ENCODE measurements at places on chromosomes 16 and 17.
A peak's percentile ranks its signal among the peaks of the same experiment; 100 is the strongest.

- no peak for DNase-seq
Measured at GRCh38 chr17:81814748-81815645, 11.0 kb downstream of the GCGR start.

DNA sequence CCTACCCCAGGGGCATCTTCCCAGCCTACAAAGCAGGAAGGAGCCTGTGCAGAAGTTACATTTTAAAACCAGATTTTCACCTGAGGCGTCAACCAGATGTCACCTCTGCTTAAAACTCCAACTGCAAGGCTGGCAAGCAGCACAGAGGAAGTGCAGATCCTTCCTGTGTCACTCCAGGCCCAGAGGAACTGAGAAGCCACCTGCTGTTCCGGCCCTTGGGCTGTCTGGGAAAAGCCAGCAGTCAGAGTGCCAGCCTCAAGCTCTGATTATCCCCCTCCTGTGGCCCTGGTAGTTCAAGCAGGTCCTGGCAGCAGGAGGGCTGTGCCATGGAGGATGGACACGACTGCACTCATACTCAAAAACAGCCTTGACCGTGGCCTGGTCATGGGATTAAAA lies 10.2 kb downstream of the POLR2C start:
- DNase-seq: no peak

DNA sequence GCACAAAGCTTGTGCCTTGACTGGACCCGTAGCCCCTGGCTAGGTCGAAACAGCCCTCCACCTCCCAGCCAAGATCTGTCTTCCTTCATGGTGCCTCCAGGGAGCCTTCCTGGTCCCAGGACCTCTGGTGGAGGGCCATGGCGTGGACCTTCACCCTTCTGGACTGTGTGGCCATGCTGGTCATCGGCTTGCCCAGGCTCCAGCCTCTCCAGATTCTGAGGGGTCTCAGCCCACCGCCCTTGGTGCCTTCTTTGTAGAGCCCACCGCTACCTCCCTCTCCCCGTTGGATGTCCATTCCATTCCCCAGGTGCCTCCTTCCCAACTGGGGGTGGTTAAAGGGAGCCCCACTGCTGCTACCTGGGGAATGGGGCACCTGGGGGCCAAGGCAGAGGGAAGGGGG lies 3.5 kb downstream of the CTRL start:
- no peak for DNase-seq

GRCh38 chr17:9120471-9120870 lies 99.2 kb downstream of the NTN1 start:
- no peak for DNase-seq

DNA sequence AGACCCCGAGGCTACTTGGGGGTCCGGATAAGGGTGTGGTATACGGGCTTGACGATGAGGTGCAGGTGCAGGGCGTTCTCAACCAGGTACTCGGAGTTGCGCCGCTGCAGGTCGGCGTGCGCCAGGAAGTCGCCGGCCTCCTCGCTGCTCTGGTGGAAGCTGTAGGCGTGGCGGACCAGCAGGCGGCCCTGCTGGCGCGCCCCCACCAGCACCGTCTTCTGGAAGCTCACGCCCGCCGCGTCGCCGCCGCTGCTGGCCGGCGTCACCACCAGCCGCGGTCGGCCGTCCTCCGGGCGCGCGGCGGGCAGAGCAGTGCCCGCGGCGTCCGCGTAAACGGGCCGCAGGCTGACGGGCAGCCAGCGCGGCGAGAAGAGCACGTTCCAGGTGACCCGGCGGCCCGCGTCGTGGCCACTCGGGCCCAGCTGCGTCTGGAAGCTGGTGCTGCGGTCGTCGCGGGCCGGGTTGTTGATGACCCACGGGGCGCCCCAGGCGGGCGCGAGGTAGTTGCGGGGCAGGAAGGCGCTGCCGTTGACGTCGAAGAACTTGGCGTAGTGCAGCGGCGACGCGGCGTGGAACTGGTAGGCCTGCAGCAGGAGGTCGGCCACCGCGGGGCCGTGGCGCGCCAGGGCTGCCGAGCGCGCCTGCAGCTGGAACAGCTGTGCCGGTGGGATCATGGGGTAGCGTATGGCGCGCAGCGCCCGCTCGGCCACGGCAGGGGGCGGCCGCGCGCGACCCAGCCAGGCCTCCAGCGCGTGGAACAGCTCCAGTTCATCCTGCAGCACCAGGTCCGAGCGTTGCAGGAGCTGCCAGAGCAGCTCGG lies 4.8 kb downstream of the BTBD17 start:
- DNase-seq: no peak

- no peak for DNase-seq
Measured at GRCh38 chr17:27318633-27319032, 24.7 kb downstream of the WSB1 start.

GRCh38 chr17:8225813-8226535 lies 15.6 kb upstream of the AURKB start:
- peak; percentile 38 for DNase-seq

DNA sequence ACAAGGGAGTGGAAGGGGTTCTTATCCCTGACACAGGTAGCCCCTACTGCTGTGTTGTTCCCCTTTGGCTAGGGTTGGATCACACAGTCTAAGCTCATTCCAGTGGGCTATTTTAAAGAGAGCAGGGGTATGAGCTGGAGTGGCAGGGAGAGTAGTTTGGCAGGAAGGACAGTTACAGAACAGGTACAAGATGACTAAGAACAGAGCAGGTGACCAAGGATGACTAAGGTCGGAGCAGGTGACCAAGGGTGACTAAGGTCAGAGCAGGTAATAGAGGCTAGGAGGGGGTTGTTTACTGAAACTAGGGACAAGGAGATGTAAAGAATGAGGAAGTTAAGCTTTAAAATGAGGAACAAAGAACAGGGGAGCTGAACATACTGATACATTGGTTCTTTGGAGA lies 58.8 kb downstream of the UTP18 start:
- no peak for DNase-seq

DNA sequence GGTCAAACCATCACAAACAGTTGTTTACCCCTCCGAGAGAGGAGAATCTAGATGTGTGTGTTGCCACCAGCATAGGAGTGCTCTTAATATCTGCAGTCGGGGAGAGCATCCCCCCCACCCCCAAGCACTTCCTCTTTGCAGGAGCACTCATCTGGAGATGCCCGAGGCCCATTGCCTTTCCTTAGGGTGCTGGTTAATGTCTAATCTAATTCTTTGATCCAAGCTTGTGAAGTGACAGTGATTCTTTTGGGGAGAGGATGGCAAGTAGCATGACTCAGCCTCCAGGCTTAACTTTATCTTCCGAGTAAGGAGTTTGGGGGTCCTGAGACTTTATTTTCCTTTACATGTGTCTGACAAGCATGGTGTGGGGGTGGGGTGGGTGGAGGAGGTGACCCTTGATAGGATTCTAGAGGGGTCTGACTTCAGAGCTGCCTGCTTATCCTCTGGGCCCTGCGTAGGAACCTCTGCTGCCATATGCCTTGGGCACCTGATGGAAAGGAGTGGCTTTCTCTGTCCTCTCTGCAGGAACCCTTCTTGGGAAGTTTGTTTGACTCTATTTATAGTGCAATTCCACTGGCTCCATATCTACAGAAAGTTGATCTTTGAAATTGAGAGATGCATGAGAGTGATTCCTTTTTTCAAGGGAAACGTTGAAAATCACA lies 207.1 kb downstream of the SPECC1 start:
- no peak for DNase-seq

- DNase-seq: no peak
Measured at GRCh38 chr16:86942151-86943051, 364.1 kb downstream of the FOXL1 start.

DNA sequence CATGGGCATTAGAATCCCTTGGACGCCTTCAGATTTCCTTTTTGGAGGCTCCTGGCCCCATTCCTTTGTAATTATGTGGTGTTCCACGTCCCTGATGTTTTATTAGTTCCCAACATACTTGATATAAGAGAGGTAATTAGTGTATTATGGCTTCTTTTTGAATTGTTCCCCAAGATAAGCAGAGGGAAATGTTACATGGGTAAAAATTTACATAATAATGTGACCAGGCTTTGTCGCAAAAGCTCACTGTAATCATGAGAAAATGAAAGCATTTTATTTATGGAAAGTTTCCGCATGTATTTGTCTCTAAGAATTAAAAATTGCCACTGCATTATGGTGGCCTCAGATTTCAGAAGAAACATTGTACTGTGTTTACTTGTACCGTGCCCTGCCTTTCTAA lies 177.8 kb downstream of the PRKCA start:
- no peak for DNase-seq

- DNase-seq: no peak
Measured at GRCh38 chr16:56848029-56848936, 16.7 kb upstream of the SLC12A3 start.

DNA sequence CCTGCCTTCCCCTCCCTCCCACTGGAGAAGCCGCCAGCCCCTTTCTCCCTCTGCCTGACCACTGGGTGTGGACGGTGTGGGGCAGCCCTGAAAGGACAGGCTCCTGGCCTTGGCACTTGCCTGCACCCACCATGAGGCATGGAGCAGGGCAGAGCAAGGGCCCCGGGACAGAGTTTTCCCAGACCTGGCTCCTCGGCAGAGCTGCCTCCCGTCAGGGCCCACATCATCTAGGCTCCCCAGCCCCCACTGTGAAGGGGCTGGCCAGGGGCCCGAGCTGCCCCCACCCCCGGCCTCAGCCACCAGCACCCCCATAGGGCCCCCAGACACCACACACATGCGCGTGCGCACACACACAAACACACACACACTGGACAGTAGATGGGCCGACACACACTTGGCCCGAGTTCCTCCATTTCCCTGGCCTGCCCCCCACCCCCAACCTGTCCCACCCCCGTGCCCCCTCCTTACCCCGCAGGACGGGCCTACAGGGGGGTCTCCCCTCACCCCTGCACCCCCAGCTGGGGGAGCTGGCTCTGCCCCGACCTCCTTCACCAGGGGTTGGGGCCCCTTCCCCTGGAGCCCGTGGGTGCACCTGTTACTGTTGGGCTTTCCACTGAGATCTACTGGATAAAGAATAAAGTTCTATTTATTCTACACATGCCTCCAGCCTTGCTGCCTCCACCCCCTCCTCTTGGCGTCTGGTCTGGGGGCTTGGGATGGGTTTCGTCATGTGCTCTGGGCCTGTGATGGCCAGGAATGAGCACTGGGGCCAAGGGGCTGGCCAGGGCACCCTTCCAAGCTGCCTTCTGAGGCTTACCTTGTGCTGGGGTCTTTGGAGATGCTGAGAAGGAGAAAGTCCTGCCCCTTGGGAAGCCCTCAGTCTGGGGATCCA lies 7.3 kb downstream of the GJD3 start:
- no peak for DNase-seq

- no peak for DNase-seq
Measured at GRCh38 chr16:57988929-57989328, 11.5 kb downstream of the ZNF319 start.

- no peak for DNase-seq
Measured at GRCh38 chr17:63495491-63495890, 18.6 kb downstream of the ACE start.

DNA sequence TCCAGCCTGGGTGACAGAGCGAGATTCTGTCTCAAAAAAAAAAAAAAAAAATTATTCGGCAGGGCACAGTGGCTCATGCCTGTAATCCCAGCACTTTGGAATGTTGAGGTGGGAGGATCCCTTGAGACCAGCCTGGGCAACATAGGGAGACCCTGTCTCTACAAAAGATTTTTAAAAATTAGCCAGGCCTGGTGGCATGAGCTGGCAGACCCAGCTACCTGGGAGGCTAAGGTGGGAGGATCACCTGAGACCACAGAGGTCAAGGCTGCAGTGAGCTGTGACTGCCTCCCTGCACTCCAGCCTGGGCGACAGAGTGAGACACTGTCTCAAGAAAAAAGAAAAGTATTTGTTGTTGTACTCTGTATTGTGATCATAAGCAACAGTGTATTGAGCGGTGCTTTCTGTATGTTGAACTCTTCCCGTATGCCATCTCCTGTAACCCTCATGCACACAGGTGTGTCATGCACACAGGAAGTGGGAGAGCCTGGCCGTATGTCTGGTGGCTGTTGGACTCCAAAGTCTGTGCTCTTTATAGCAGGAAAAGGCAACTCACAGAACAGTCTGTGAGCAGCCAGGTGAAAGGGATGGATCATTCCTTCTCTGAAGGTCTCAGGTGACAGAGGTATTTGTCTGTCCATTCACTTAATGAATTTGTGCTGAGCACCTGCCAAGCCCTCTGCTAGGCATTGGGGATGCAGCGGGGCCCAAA lies 17.1 kb downstream of the CDH1 start:
- no peak for DNase-seq

- peak; percentile 40 for DNase-seq
Measured at GRCh38 chr17:6421700-6422604, 13.0 kb downstream of the AIPL1 start.

DNA sequence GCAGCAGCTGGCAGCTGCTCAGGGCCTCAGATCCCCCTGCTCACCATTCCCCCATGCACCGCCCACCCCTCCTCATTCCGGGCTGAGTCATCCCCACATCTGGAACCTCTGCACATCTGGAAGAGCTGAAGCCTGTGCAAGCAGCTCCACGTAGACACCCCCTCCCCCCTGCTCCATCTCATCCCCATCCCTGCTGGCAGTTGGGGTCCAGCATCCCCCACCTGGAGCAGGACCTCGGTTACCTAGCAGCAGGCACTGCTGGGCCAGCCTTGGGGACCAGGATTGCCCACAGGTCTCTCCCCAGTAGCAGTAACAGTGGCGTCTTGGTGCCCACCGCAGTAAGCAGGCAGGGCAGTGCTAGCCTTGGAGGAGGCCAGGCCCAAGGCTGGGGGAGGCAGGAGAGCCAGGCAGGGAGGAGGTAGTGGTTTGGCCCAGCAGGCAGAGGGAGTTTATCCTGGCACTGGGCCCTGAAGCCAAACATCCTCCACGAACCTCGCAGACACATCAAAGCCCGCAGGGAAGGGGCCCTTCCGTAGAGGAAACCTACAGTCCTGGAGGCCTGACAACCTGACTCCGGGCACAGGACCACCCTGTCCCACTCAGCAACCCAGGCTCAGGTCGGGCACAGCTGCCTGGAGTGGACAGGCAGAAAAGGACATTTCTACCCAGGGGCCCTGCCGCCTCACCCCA lies 7.7 kb upstream of the TMEM92 start:
- DNase-seq: no peak

DNA sequence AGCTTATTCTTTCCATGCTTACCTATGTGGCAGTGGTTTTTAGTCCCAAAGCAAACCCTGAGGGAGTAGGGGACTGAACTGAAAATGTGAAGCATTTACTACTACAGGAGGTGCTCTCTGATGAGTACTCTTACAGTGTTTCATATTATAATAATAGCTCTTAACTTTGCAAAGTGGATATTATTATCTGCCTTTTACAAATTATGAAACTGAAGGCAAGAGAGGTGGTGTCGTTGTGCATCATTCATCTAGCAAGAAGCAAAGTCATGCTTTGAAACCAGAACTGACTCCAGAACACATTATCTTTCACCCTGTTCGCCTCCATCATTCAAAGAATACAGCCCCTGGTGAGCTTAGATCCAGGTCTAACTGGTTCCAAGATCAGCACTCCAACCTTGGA lies 8.2 kb upstream of the KCNH6 start:
- DNase-seq: no peak

- DNase-seq: no peak
Measured at GRCh38 chr16:53708490-53708889, 4.5 kb downstream of the FTO start.

GRCh38 chr16:5738586-5738985 lies 641.0 kb upstream of the EEF2KMT start:
- DNase-seq: no peak

All from activated naive CD4-positive, alpha-beta T cell (primary cell).